Cardiac septum (tissue), 1 donor: ENCODE measurements at places on chromosomes 4 and X. TPM values are rescaled to one million over a fixed set of nuclear protein-coding genes. Genes with fewer than 3 reads are reported as not detected.

The MAGEA8 gene
- not detected for total RNA-seq

The EREG gene
- total RNA-seq: 0.05 TPM

The UBL4A gene
- total RNA-seq: 48.4 TPM

The CETN2 gene
- 22.3 TPM for total RNA-seq

The RAB33B gene
- 8.2 TPM for total RNA-seq

The XAGE1A gene
- total RNA-seq: not detected

The NAT8L gene
- 1.1 TPM for total RNA-seq

The IQCM gene
- total RNA-seq: not detected

The MAML3 gene
- 4.1 TPM for total RNA-seq

The FRG2 gene
- not detected for total RNA-seq

The AMTN gene
- total RNA-seq: not detected

The PABPC4L gene
- total RNA-seq: 0.89 TPM

The ARHGAP10 gene
- total RNA-seq: 41.8 TPM

The FAM156B gene
- 6.4 TPM for total RNA-seq

The SMIM31 gene
- not detected for total RNA-seq

The UGT2A3 gene
- not detected for total RNA-seq

The USP51 gene
- total RNA-seq: 2.1 TPM

The IQSEC2 gene
- 11.6 TPM for total RNA-seq

The P2RY8 gene
- total RNA-seq: 1.5 TPM

The LONRF3 gene
- 1.5 TPM for total RNA-seq

The GPR50 gene
- total RNA-seq: not detected

The PLP1 gene
- 2.2 TPM for total RNA-seq

The GPR173 gene
- 3.2 TPM for total RNA-seq

The SSX2 gene
- not detected for total RNA-seq

The SNCA gene
- 33.6 TPM for total RNA-seq

The SAP30 gene
- 20.1 TPM for total RNA-seq

The XK gene
- 6.8 TPM for total RNA-seq

The ADAMTS3 gene
- total RNA-seq: 0.75 TPM

The SPANXN3 gene
- total RNA-seq: not detected
